ENCODE measurements at places on chromosomes 5 and 9.

DNA sequence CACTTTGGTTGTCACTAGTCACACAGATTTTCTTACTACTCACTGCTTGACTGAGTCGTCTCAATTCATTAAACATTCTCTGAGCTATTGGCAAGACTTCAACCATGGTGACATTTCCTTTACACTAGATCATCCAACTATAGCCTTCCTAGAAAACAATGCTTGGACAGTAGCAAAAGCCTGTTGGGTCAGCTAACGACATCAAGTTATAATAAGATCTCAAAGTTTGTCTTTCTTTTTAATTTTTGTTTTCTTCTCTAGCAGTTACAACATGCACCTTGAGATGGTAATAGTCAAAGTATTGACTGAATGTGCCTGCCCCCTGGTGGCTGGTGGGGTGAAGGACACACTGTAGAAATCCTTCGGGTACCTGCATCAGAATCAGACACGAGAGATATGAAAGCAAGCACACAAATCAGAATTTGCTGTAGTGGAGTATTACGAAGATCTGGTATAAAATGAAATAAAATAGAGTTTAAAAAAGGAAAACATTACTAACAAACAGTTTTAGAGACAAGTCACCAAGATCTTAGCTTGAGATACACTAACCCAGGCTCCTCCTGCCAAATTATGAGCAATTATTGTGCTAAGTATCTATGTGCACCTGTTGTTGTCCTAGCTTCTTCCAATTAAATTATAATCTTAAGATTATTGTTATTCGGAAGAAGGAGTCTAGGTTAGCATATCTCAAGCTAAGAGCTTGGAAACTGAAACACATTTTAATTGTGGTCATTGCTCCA is 81.2 kb downstream of the ARL15 start:
- peak; percentile 66 for DNase-seq

DNA sequence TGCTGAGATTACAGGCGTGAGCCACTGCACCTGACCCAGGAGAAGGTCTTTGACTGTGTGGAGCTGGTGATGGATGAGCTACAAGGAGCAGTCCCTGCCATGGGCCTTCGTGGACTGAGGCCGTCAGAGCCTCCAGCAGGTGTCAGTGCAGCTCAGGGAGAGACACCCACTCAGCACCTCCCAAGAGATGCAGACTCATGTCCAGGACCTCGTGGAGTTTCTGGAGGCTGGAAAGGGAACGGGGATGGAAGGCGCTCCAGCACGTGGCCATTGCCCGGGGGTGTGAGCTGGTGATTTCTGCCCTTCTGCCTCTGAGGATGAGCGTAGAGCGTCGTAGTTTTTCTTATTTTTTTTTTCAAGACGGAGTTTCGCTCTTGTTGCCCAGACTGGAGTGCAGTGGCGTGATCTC is 9.5 kb downstream of the TOR4A start:
- DNase-seq: no peak

GRCh38 chr9:7382304-7382703 is 417.3 kb downstream of the DMAC1 start:
- no peak for DNase-seq

- no peak for DNase-seq
These were observed 114.2 kb downstream of the LHFPL2 start for GRCh38 chr5:78534148-78534904.

DNA sequence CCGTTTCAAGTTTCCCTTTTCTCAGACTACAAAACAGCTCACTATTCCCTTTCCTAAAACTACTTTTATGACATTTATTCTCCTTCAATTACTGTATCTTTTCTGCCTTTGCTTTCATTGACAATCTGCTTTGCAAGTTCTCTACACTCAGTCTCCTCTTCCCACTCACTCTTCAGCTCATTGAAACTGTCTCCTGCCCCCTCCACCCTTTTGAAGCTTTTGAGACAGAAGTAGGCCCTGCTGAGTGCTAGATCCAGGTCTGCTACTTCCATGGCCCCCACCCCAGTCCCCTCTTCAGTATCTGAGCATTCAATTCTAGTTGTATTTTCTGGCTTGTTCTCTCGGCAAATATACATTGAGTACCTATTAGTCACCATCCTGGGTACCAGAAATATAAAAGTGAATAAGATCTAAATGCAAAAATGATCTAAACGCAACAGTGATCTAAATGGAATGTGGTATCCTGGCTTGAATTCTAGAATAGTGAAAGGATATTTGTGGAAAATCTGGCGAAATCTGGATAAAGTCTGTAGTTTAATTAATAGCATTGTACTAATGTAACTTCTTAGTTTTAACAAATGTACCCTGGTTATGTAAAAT is 58.4 kb downstream of the OR2K2 start:
- DNase-seq: no peak

DNA sequence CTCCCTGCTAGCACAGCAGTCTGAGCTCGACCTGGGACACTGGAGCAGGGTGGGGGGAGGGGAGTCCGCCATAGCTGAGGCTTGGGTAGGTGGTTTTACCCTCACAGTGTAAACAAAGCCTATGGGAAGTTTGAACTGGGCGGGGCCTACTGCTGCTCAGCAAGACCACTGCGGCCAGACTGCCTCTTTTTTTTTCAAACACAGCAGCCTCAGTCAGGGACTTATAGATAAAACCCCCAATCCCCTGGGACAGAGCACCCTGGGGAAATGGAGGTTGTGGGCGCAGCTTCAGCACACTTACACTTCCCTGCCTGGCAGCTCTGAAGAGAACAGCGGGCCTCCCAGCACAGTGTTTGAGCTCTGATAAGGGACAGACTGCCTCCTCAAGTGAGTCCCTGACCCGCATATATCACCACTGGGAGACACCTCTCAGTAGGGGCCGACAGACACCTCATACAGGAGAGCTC is 151.1 kb upstream of the APC start:
- DNase-seq: no peak

DNA sequence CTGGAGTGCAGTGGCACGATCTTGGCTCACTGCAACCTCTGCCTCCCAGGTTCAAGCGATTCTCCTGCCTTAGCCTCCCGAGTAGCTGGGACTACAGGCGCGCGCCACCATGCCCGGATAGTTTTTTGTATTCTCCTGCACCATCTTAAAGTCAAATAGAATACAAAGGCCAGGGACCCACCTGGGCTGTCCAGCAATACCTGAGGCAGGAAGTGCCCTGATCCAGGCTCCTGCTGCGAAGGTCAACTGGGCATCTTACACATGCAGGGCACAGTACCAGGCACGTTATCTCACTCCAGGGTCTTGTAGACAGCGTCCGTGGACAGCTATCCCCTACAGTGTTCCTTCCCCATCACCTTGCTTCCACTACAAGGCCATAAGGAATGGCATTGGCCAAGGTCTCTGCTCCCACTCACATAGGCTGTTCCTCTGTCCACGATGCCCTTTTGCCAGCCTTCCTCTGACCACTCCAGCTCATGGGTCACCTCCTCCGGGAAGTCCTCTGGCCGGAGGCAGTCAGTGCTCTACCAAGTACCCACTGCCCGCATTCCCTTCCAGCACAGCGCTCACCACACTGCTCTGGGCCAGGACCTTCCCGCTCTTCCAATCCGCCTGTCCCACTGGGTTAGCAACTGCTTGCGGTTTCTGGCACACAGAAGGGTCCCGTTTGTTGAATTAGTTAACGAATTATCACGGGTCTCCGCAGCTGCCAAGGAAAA is 978 bp downstream of the P4HA2 start:
- DNase-seq: no peak

All from stimulated activated CD4-positive, alpha-beta T cell treated with anti-CD3 and anti-CD28 coated beads, Interleukin-1b, Interleukin-23, amount 100 ng/mL, for 24 hours (primary cell).